NCI-H1694 treated with DMSO at 0.1 percent for 48 hours (cell line): ENCODE measurements at places on chromosomes 5 and 9.

DNA sequence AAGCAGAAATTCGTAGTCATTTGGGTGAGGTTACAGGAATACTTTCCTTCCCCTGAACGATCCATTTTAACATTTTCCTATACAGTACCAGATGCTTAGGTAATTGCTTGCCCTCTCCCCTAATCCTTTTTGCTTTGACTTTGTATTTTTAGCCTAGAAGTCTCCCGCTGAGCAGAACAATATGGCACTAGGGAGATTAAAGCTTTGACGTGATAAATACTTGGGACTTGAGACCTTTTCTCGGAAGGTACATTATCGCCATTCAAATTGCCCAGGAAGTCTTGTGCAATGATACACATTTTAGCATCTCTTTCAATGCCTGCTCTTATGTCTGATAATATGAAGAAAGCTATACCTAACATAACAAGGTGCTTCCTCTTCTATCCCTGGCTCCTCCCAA, 22.9 kb upstream of the SPATA31C2 start:
- no peak for DNase-seq

- no peak for DNase-seq
Measured at GRCh38 chr5:181198106-181198685, 6.8 kb downstream of the TRIM7 start.

DNA sequence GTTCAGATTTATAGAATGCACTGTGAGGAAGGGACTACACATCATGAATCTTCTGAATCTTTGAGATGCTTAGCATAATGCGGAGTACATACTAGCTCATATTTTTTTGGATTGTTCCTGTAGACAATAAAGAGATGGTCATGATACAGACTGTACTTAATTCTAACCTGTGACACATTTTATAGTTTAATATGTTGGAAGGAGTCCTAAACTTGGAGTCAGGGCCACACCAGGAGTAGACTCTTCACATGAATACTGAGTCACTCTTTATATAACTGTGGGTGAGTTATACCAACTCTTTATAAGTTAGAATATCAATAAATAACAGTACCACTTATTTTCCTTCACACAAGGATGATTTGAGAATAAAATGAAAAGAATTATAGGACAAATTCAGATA, 16.9 kb downstream of the C9orf85 start:
- no peak for DNase-seq

- no peak for DNase-seq
Measured at GRCh38 chr5:128234928-128235641, 151.5 kb downstream of the SLC12A2 start.

DNA sequence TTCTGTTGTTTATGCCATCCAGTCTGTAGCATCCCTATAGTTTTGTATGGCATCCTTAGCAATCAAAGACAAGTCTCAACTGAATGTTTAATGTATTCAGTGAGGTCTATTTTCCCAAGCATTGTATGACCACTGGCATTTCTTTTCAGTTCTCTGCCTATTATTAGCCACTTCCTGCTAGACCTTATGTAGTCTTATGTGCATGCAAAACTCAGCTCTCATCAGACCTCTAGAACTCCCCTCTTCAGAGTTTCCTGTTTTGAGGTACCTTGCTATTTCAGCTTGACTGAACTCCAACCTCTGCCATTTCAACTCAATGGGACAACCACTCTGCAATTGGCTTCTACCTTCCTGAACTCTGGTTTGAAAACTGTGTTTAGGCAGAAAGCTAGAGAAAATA, 113.2 kb downstream of the SLC25A46 start:
- DNase-seq = no peak

DNA sequence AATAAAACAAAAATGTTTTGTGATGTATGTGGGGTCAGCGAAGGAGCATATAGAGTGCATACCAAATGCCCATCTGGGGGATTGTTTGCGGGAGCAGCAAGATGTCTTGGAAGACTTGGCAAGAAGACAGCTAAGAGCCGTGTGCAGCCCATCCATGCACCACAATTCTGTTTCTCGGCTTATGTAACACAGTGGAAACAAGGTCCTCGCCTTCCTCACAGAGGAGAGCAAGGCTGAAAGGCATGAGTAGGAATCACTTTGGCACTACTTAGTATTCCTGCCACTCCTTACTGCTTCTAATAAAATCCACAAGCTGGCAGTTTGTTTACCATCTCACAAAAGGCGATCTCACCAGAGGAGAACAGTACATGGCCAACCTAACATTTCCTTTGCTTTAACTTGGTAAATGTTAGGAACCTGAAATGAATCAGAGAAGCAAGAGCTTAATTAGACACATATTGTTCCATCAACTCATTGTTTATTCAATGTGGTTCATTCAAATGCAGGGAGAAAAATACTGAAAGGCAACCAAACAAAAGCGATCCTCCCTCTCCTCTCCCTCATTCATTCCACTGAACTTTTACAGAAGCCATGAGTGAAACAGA, 648.1 kb downstream of the ACTL7B start:
- no peak for DNase-seq

GRCh38 chr9:35616681-35617459, 1.3 kb downstream of the CD72 start:
- DNase-seq = no peak
